ENCODE measurements at places on chromosomes 6 and 20. TPM values are rescaled to one million over a fixed set of nuclear protein-coding genes. Genes with fewer than 3 reads are reported as not detected.

DNA sequence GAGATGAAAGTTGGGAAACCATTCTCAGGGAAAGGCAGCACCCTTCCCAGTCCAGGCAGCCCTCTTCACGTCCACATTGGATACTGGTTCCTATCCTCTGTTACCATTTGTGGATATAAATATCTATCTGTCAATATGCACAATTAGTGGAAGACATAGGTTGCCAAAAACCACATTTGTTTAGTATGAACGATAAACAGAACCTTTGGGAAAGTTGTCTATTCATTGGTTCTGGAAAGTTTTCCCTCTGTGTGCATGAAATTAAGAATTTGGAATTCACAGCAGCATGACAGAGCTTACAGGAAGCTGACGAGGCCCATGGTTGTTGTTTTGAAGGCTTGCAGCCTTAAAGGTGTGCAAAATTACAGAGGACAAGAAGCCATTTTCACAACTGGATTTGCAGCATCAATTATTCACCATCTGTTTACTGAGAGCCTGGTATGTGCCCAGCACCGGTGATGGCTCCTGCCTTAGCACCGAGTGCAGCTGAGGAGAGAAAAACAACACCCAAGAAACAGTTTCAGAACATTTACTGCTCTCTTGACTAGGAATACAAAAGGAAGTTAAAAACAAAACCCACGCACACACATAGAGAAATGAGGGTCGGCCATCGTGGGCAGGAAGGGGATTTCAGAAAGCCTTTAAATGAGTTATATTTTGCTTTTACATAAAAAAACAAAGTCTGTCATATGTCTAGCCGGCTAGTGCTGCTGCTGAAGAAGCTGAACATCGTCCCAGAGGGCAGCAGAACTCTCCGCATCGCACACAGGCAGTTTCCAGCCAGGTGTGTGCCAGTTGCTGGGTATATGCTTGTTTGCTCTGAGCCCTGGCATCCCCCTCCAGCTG is 319.6 kb downstream of the FARS2 start:
- no peak for DNase-seq
- H3K4me3 ChIP-seq, result no peak overlapping the region
- H3K36me3 ChIP-seq, result no peaks in the 10 kb centered on the region

The LST1 gene
- not detected for total RNA-seq

- no peaks in the 10 kb centered on the region for H3K36me3 ChIP-seq
- DNase-seq, result no peak
- H3K4me3 ChIP-seq, result no peak overlapping the region
- no peak overlapping the region for H3K27ac ChIP-seq
These were observed 946.8 kb downstream of the GRIK2 start for GRCh38 chr6:102340311-102340710.

The BPHL gene
- total RNA-seq, result 12.3 TPM

GRCh38 chr20:62409931-62410745 is 3.1 kb upstream of the CABLES2 start:
- H3K36me3 ChIP-seq, result no peaks in the 10 kb centered on the region
- H3K27ac ChIP-seq, result no peak overlapping the region
- H3K4me1 ChIP-seq, result peaks cover 41% of the 10 kb centered on the region

The CENPW gene
- total RNA-seq, result 22.1 TPM

DNA sequence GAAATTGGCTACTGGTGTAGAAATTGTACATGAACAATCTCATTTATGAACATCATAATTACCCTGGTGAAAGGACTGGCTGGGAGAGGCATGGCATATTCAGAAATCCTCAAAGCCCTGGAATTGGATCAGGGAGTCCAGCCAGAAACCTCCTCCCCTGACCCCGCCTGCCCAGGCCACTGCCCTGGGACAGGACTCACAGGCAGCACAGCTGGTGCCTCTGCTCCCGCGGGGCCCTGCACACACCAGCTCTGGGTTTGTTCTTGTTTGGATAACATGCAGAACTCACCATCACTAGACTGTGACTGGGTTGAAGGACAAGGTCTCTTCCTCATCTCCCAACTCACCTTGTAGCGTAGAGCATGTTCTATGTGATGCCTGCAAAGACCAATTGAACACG is 56.2 kb downstream of the AGPAT4 start:
- H3K4me1 ChIP-seq, result peaks cover 3% of the 10 kb centered on the region
- H3K4me3 ChIP-seq, result no peak overlapping the region
- H3K27me3 ChIP-seq, result no peaks in the 10 kb centered on the region
- H3K27ac ChIP-seq, result no peak overlapping the region

DNA sequence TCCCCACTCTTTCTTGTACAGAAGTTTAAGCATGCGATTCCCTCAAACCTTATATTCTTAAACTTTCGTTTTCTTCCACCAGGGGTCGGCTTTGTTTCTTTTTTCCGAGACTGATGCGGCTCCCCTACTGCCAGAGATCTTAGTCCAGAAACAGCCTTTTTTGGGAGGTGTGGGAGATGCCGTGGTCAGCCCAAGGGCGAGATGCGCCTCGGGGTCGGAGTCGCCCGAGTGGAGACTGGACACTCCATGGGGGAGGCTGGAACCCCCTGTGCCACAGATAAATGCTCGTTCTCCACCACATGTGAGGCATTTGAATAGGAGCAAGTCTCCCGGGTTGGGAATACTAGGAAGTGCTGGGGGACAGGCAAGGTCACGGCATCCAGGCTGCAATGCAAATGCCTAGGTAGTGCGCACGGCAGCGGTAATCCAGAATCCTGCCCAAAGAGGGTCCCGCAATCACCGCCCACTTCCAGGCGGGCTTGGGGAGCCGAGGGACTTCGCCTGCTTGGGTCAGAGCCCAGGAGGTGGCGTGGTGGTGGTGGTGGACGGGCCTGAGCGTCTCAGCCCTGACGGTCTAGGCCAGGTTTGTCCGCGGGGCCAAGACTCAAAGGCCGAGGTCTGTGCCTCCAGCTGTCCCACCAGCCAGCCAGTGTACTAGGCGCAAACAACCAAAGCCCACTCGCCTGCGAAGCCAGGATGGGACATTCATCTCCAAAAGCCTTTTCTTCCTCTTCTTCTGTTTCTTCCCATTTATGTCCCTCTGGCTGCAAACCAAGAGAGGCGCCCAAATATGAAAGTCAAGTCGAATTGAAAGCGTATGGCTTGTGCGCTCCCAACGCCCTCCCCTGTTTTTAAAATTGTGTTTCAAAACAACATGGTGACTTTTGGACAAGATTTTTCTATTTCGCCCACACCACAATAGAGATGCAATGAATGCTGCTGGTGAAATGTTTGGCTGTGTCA is 39.3 kb upstream of the OSTM1 start:
- H3K27ac ChIP-seq, result no peak overlapping the region
- peak overlapping the region; percentile 61 for H3K4me3 ChIP-seq
- H3K27me3 ChIP-seq, result peaks cover 15% of the 10 kb centered on the region
- DNase-seq, result no peak
- H3K36me3 ChIP-seq, result no peaks in the 10 kb centered on the region

The MYL9 gene
- 41.9 TPM for total RNA-seq

The COL10A1 gene
- not detected for total RNA-seq

- DNase-seq, result no peak
- peak overlapping the region; percentile 95 for H3K27ac ChIP-seq
- no peaks in the 10 kb centered on the region for H3K36me3 ChIP-seq
- no peak overlapping the region for H3K4me3 ChIP-seq
These were observed 3.8 kb upstream of the OGFRL1 start for GRCh38 chr6:71284785-71285184.

The ETV7 gene
- 7.3 TPM for total RNA-seq

- H3K4me1 ChIP-seq, result peaks cover 44% of the 10 kb centered on the region
- H3K27ac ChIP-seq, result no peak overlapping the region
- no peaks in the 10 kb centered on the region for H3K36me3 ChIP-seq
These were observed 56.3 kb downstream of the EDN3 start for GRCh38 chr20:59356662-59357165.

The NKX2-4 gene
- not detected for total RNA-seq

- no peak overlapping the region for H3K27ac ChIP-seq
- H3K4me1 ChIP-seq, result no peaks in the 10 kb centered on the region
- H3K4me3 ChIP-seq, result no peak overlapping the region
- DNase-seq, result no peak
- H3K36me3 ChIP-seq, result no peaks in the 10 kb centered on the region
These were observed 790.1 kb upstream of the SLC35B3 start for GRCh38 chr6:9225441-9225871.

The ULBP3 gene
- 5.0 TPM for total RNA-seq

The DDX43 gene
- total RNA-seq, result 3.4 TPM

- peaks cover 14% of the 10 kb centered on the region for H3K4me1 ChIP-seq
- DNase-seq, result no peak
- H3K27me3 ChIP-seq, result peaks cover 50% of the 10 kb centered on the region
- H3K27ac ChIP-seq, result no peak overlapping the region
- H3K36me3 ChIP-seq, result no peaks in the 10 kb centered on the region
These were observed 4.3 kb downstream of the VSX1 start for GRCh38 chr20:25077610-25078169.

DNA sequence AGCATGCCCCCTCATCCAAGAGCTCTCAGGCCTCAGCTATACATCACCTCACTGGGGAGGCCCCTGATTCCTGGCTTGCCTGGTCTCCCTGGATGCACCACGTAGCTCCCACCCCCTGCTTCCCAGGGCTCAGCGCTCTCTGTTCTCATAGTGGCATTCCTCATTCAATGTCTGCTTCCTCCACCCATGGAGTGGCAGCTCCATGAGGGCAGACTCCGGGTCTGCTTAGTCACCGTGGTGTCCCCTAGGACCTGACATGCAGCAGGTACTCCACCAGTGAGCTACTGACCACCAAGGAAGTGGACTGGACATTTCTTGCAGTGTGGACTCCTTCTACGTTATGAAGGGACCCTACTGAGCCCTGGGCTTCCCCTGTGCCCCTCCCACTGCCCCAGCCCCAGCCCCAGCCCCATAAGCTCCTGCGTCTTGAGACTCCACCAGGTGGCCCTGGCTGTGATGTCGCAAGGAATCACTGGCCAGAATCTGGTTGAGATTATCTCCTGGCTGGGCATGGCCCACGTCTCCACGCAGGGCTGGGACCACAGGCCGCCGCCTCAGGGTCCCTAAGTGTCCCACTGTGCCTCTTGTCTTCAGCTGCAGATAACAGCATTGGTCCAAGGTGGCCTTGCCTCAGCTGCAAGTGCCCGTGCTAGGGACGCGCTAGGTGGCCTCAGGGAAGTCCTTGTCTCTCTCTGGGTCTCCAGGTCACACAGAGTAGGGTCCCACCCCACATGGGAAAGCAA is 26.7 kb downstream of the CEBPB start:
- no peak overlapping the region for H3K27ac ChIP-seq
- no peak overlapping the region for H3K4me3 ChIP-seq
- H3K4me1 ChIP-seq, result peaks cover 19% of the 10 kb centered on the region
- no peaks in the 10 kb centered on the region for H3K27me3 ChIP-seq

GRCh38 chr20:2767768-2768631 is 32.4 kb downstream of the CPXM1 start:
- H3K27me3 ChIP-seq, result no peaks in the 10 kb centered on the region
- DNase-seq, result no peak

The UNC5CL gene
- 1.2 TPM for total RNA-seq

- peaks cover 96% of the 10 kb centered on the region for H3K4me1 ChIP-seq
- H3K36me3 ChIP-seq, result peaks cover 4% of the 10 kb centered on the region
- H3K27ac ChIP-seq, result peak overlapping the region; percentile 98
These were observed 7.4 kb downstream of the FOXO3 start for GRCh38 chr6:108568101-108568500.

DNA sequence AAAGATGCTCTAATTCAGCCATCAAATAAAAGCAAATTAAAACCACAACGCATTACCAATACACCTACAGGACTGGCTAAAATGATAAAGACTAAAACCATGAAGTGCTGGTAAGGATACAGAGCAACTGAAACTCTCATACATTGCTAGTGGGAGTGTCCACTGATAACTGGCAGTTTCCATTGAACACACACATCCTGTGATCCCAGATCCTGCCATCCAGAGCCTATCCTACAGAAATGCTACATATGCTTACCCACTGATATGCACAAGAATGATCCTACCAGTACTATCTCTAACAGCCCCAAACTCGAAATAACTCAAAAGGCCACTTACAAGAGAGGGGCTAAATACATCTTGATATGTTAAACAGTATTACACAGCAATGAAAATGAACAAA is 81.0 kb downstream of the FYN start:
- no peak for DNase-seq
- no peaks in the 10 kb centered on the region for H3K36me3 ChIP-seq
- no peaks in the 10 kb centered on the region for H3K27me3 ChIP-seq
- no peak overlapping the region for H3K27ac ChIP-seq

DNA sequence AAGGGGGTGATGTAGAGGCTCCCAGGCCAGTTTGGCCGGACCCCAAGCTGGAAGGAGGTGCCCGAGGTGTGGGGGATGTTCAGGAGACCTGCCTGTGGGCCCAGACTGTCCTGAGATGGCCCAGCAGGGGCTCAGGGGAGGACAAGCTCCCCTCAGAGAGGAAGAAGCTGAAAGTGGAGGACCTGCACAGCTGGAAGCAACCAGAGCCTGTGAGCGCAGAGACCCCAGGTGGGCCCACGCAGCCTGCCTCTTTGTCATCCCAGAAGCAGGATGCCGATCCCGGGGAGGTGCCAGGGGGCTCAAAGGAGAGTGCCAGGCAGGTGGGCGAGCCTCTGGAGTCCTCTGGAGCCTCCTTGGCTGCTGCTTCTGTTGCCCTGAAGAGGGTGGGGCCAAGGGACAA is 29.7 kb downstream of the ZNF831 start:
- no peak overlapping the region for H3K27ac ChIP-seq
- H3K4me3 ChIP-seq, result no peak overlapping the region
- H3K4me1 ChIP-seq, result no peaks in the 10 kb centered on the region
- no peaks in the 10 kb centered on the region for H3K36me3 ChIP-seq
- DNase-seq, result no peak
- peaks cover 35% of the 10 kb centered on the region for H3K27me3 ChIP-seq

GRCh38 chr6:38436726-38437465 is 202.8 kb downstream of the BTBD9 start:
- no peak overlapping the region for H3K27ac ChIP-seq
- H3K36me3 ChIP-seq, result no peaks in the 10 kb centered on the region
- H3K4me1 ChIP-seq, result no peaks in the 10 kb centered on the region
- H3K27me3 ChIP-seq, result no peaks in the 10 kb centered on the region
- no peak for DNase-seq

The SLC16A10 gene
- total RNA-seq, result 0.15 TPM

- no peak for DNase-seq
- H3K27ac ChIP-seq, result no peak overlapping the region
- no peaks in the 10 kb centered on the region for H3K27me3 ChIP-seq
These were observed 6.2 kb downstream of the CST11 start for GRCh38 chr20:23446505-23446904.

All from esophagus squamous epithelium (tissue), 5 donors.